ENCODE measurements at places on chromosomes 1 and 21.

DNA sequence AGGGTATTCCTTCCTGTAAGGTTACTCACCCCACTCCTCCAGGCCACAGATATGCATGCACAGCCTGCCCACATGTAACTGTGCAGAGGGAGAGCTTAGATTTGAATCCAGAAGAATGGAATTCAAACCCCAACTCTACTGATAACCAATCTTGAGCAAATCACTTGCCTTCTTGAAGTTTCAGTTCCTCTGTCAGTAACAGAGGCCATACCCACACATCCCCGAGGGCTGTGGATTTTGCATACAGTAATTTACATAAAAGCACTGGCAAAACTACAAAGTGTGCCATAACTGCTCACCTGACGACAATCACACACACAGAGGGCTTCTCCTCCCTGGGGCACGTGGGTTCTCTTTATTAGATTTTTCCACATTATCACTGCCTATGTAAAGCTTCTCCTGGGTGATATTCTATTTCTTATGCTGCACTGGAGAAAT lies 18.6 kb downstream of the CD247 start:
- DNase-seq: no peak

DNA sequence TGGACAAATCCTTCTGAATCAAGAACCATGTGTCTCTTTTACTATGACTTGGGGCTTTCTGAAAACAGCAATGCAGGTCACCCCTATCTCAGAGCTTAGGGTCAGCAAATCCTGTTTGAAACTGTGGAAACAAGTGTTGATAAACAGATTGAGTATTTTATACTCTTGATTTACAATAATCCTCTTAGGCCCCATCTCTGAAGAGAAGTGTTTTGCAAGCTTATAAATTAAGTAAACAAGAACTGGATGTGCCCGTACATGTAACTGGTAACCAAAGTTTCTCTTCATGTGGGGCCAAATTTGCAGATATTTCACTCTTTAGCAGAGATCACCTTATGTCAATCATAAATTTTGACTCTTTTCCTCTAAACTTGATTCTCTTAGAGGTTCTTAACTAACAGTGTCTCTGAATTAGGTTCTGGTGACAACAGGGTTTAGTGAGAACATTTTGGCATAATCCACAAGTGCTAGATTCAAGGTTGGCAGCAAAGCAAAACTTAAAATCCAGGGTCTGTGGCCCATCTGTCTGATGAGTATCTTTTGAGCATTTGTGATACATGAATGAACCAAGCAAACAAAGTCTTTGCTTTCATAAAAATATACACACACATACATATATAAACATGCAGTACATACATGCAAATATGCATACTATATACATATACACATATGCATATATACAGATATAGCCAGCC lies 183.0 kb upstream of the HOOK1 start:
- no peak for DNase-seq

DNA sequence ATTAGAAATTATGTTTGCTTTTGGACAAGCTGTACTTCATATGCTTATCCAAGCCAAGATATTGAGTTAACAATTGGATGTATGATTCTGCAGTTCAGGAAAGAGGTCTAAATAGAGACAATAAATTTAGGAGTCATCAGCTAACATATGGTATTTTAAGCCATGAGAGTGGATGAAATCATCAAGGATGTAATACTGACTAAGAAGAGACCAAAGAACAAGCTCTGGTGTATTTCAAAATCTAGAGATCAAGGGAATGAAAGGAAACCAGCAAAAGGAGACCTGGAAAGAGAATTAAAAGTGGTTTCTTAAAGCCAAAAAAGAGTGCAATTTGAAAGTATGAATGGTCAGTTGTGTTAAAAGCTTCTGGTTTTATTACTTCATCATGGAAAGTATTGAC lies 183.6 kb upstream of the BEND5 start:
- DNase-seq: no peak

DNA sequence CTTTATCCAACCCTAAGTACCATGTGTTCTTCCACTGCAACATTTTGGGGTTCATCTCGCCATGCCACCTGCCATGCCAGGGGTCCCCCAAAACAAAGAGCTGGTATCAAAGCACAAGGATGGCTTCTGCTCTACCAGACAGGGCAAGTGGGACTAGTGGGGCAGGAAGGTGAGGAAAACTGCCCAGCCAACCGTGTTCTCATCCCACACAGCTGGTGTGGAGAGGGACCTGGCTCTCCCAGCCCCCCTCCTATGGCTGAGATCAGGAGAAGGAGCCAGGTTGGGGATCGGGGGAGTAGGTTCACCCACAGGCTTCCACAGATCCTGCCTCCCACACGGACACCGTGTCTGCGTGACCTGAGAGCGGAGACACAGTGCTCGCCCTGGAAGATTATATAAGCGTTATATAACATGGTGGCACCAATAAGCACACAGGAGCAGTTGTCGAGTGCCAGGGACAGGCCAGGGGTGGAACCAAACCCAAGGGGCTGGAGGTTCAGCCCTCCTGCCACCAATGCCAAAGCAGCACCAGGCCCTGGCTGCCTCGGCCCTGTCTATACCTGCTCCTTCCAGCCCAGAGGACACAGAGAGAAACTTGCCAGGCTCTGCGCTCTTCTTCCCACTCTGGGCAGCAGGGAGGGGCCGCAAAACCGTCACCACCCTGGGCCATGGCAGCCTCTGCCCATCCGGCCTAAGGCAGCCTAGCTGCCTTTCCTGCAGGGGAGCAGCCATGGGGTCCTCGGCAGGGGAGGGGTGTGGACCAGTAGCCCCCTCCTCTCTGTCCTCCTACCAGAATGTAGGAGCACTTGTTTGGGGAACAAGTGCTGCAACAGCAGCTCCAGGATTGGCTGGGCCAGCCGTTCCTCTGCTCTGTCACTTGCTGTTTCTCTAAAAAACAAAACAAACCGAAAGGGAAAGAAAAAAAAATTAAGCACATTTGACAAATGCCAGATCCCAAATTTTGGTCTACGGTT lies 43.5 kb downstream of the CD34 start:
- no peak for DNase-seq

- DNase-seq: no peak
These were observed 6.3 kb downstream of the SLAMF1 start for GRCh38 chr1:160640359-160641123.

DNA sequence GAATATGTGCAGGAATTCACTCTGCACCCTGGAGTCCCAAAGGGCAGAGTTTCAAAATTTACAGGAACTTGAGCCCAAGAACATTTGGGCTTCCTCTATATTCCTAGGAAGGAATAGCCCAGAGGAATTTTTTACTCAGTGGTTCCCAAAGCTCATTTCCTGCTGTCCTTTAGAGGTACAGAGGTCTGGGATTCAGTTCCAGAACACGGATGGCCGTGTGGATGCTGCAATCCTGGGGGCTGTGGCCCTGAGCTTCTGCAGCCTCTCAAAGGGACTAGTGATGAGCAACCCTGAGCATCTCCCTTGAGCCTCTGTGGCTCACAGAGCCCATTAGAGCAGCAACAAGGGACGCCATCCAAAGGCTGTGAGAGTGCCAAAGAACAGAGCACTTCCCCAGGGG lies 10.1 kb upstream of the RHOU start:
- no peak for DNase-seq

DNA sequence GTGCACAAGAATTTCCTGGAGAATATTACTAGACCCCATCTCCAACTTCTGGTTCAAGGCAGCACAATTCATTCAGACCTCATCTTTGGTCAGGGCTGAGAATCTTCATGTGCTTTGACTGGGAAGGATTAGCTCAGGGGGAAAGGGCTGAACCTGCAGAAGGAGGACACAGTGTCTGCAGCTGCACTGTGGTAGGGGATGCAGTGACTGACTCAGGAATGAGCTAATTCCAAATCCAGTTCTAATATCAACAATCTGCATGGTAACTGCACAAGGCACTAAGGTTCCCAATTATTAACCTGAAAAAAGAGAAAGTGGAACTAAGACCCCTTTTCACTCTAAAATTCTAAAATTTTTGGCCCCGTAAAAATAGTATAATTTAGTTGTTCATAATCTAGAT lies 31.6 kb downstream of the TTLL7 start:
- no peak for DNase-seq

DNA sequence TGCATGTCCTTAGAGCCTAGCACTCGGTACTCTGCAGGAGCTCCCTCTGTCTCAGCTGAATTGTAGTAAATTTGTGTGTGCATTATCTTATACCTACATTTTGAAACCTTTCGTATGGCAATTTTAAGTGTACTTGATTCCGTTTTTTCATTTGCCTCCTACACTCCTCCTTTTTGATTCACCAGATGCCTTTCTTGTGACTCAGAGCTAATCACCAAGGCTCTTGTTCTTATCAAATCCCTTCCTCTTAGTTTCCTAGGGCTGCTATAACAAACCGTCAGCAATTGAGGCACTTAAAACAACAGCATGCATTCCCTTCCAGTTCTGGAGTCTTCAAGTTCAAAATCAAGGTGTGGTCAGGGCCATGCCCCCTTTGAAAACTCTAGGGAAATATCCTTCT lies 261.0 kb downstream of the ASTN1 start:
- no peak for DNase-seq

- DNase-seq: no peak
These were observed 444.7 kb upstream of the VAMP3 start for GRCh38 chr1:7326366-7326765.

- DNase-seq: no peak
These were observed 54.2 kb upstream of the SSBP3 start for GRCh38 chr1:54460351-54460750.

- DNase-seq: no peak
These were observed 260.6 kb upstream of the VAMP3 start for GRCh38 chr1:7510389-7510931.
